HCEC 1CT (cell line): ENCODE measurements at places on chromosomes 5 and 9.

- DNase-seq = peak; percentile 92
These were observed at the start of gene ZNF474 for GRCh38 chr5:122129306-122129705. Gene ZNF474 (plus strand): TSS chr5:122129546. CDS start chr5:122151991, 22,445 bp downstream.

DNA sequence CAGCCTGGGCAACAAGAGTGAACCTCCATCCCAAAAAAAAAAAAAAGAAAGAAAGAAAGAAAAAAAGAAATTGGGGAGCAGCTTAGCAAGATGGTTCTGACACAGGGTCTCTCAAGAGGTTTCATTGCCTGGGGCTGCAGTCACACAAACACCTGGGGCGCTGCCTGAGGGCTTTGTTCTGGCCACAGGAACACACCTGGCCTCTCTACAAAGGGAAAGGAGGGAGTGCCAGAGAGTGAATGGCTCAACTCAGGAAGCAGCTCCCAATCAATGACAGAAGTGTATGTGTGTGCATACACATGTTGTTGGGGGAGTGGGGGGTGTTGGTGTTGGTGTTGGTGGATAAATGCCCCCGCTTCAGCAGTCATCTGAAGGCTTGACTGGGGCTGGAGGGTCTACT, 32.4 kb upstream of the CTNNA1 start:
- no peak for DNase-seq

DNA sequence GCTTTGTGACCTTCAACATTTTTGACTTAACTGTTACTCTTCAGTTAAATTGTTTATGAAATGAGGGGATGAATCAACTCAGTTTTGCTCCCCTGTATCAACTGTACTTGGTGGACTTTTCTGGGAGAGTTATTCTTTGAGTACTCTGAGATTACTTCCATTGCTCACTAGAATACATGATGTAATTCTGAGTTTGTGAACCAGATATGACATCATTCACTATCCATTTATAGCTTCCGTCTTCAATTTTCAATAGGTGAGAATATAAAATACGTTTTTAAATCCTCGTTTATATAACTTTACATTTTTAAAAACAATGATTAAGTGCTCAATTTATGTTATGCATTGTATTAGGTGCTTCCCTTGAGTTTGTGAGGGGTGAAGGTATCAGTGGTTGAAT, 71.0 kb downstream of the XRCC4 start:
- DNase-seq = no peak

DNA sequence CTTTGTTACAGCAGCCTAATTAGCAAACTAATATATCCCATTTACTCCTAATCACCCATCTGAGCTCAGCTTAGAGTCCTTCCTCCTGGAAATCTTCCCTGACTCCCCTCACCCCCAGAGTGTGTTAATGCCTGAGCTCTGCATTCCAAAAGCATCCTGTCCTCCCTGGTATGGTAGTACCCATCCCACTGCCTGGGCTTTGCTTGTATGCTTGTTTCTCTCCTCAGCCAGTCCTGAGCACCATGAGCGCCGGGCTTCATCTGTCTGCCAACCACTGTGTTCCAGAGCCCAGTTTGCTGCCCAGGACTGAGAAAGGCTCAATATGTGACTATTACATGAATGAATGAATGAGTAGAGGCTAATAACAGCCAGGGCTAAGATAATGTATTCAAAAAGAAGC, 272.4 kb downstream of the CDK5RAP2 start:
- DNase-seq = no peak
